Left lung (tissue), 14 donors: ENCODE measurements at places on chromosomes 3 and 15. TPM values are rescaled to one million over a fixed set of nuclear protein-coding genes. Genes with fewer than 3 reads are reported as not detected.

The CPNE4 gene
- total RNA-seq: 0.52 TPM

DNA sequence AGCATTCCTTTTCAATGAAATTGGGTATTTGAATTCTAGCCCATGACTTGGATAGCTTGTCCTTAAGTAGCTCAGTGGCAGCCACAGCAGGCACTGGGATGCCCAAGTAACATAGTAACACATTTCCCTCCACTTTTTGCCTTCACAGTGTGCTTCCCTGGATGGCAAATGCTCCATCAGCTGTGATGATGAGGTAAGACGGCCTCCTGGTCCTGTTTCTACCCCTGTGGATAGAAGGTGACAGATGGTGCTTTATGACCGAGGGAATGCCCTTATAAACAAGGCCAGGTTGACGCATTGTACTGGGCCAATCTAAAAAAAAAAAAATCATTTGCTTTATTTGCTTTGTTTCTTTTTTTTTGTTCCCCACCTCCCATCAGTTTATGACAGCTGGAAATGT is 41.8 kb upstream of the LRTM1 start:
- H3K27ac ChIP-seq: no peak overlapping the region
- peaks cover 7% of the 10 kb centered on the region for H3K4me1 ChIP-seq
- no peak for DNase-seq
- no peak overlapping the region for H3K4me3 ChIP-seq
- no peaks in the 10 kb centered on the region for H3K27me3 ChIP-seq

GRCh38 chr3:45870099-45870498 is 16.2 kb upstream of the CCR9 start:
- H3K27ac ChIP-seq: no peak overlapping the region
- no peaks in the 10 kb centered on the region for H3K36me3 ChIP-seq
- no peaks in the 10 kb centered on the region for H3K4me1 ChIP-seq

- no peak for DNase-seq
- H3K27ac ChIP-seq: no peak overlapping the region
Observed at GRCh38 chr3:49992326-49992725, 52.4 kb downstream of the RBM6 start.

DNA sequence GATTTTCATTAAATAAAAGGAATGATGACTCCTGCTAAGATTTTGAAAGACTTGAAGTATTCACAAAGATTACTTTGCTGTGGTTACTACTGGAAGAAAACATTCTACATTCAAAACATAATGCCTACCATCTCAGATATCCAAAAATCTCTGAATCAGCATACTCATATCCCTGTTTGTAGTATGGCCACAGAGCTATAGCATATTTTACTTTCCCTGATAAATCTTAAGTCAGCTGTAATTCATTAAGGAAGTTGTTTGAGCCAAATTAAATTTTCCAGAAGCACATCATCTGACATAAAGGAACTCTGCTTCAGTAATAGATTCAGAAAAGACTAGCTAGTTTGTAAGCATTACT is 942.0 kb downstream of the ROBO1 start:
- no peaks in the 10 kb centered on the region for H3K36me3 ChIP-seq
- no peaks in the 10 kb centered on the region for H3K27me3 ChIP-seq
- H3K4me1 ChIP-seq: no peaks in the 10 kb centered on the region
- DNase-seq: no peak
